ENCODE measurements at places on chromosomes 5 and 9.

GRCh38 chr5:58666598-58667581, 84.0 kb downstream of the RAB3C start:
- no peak for DNase-seq

GRCh38 chr5:82863266-82863665, 213.9 kb downstream of the TMEM167A start:
- no peak for DNase-seq

DNA sequence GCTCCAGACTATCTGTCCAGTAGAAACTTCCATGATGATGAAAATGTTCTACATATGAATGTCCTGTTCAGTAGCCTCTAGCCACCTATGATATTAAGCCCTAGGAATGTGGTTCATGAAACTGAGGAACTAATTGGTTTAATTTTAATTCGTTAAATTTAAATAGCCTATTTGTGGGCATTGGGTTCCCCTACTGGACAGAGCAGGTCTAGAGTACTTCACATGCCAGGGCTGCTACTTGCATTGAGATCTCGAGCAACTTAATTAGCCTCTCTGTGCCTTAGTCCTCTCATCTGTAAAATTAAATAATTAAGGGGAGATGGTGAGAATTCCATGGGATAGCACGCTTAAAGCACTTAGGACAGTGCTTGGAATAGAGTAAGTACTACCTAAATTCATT, 160.0 kb downstream of the PAPPA start:
- no peak for DNase-seq

- DNase-seq = no peak
Observed at GRCh38 chr9:16575142-16575985, 295.1 kb downstream of the BNC2 start.

DNA sequence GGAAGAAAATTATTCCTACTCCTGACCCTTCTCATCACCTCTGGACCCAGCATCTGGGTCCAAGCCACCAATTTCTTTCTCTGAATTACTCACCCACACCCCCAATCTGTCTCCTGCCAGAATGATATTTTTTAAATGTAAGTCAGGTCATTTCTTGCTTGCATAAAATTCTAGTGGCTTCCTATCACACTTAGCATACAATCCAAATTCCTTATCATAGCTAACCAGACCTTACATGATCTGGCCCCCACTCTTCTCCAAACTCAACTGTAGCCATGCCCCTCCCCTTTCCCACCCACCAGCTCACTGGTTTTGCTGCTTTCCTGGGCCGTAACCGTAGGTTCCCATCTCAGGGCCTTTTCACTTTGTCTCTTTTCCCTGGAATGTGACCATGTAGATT, 15.2 kb downstream of the HTR4 start:
- no peak for DNase-seq

DNA sequence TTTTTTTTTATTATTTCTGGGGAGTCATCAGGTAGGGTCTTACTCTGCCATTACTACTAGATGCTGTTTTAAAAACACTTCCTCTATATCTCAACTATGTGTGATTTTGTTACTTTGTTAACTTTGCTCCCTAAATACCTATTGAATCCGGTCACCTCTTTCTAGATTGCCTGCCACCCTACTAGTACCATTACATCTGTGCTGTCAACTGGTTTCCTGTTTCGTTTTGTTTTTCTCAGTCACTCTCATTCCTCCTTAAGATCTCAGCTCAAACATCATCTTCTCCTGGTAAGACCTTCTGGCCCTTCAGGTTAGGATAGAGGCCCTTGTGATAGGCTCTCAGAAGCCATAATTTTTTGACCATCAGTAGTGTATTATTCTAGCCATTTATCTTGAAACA, 324.2 kb upstream of the ATP10B start:
- no peak for DNase-seq

GRCh38 chr9:68914751-68915150, 99.2 kb downstream of the PRKACG start:
- no peak for DNase-seq

GRCh38 chr5:59062986-59063683, 480.3 kb downstream of the RAB3C start:
- no peak for DNase-seq

DNA sequence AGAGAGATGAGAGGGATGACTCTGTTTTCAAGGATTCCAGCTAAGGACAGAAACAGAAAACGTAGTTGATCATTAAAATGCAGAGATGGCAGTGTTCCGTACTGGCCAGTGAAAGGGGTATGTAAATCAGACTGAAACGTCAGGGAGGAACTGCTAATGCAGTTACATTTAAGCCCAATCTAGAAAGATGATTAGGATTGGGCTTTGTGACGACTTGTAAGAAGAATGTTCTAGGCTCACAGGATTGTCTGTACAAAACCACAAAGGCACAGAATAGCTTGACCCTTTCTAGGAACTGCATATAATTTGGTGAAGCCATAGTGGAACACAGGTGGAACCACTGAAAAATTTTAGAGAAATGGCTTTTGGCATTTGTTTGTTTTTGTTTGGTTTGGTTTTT, 55.6 kb upstream of the TESK1 start:
- no peak for DNase-seq

- DNase-seq = no peak
Observed at GRCh38 chr9:3912280-3912679, 386.5 kb upstream of the RFX3 start.

DNA sequence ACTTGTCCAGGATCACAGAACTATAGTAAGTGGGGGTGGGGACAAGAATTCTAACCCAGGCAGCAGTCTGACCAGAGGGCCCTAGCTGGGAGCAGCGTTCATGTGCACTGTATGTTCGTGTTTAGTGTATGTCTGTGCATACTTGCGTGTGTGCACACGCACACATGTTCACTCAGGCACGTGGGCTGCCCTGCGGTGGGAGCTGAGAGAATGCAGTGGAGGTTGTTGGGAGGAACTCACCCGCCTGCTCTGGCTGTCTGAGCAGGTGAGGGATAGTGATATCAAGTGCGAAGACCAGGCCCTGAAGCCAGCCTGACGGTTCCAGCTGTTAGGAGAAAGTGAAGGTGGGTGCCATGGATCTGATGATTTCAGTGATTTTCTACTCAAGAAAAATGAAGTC, 942 bp downstream of the DCANP1 start:
- no peak for DNase-seq

- DNase-seq = no peak
Observed at GRCh38 chr9:7901621-7902020, 102.0 kb upstream of the DMAC1 start.

GRCh38 chr5:14118551-14119320, 24.4 kb upstream of the TRIO start:
- DNase-seq = no peak

GRCh38 chr9:105439428-105439827, 8.4 kb upstream of the FSD1L start:
- no peak for DNase-seq

GRCh38 chr5:138724470-138725146, 28.6 kb upstream of the CTNNA1 start:
- no peak for DNase-seq

DNA sequence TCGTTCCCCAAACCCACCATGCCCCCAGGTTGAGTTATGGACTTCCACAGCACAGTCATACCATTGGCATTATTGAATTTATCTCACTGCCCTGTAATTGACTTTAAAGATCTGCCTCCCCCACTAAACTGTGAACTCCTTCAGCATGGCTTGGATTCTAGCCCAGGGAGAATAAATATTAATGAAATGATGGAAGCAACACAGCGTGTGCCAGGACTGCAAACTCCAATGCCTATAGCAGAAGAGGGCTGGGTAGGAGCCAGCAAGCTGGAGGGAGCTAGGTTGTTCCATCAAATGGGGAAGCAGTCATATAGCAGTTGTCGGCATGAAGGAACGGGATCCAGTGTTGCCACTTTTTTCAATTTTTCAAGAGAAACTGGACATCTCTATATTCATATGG, 69.0 kb upstream of the MSX2 start:
- no peak for DNase-seq

- no peak for DNase-seq
Observed at GRCh38 chr9:115456515-115456914, 338.6 kb upstream of the TNC start.

DNA sequence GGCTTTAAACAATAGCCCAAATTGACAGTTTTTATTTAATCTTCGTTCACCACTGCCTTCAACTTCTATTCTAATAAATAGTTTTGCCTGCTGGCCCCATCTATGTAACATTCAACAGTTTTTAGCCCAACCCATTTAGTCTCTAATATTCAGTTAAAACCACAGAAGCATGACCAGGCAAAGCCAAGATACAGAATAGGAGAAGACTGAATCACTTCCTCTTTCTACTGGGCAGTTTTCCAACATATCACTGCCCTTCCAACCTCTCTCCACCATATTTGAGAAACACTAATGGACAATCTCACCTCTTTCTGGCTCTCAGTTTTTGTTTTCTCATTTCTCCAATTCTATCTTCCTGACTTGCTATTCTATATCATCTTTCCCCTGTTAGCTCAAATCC, 352.9 kb downstream of the DNAH5 start:
- no peak for DNase-seq

DNA sequence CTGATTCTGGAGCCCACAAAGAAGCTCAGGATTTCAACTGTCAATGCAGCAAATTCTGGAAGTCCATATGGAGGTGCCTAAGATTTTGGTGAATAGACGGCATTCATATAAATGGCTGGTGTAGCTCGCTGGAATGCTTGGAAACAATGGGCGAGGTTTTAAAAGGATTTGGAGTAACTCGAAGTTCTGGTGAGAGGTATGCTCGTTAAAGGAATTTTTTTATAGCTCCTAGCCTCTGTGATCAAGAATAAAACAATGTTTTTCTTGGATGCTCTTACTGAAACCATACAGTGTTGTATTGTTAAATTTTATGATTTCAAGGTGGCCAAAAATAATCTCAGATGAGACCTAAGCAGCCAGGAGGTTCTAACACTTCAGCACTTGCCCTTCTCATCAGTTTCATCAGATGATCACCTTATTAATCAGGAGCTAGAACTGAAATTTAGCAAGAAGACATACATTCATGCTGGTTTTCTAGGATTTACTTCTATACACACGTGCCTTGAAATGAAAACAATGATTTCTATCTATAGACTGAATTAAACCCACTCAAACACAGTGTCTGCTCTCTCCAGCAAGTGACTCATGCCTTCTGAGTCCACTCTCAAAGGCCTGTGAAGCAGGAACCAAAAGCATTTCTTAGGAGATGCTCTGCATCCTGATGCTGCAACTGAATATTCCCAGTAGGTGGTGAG, 79.2 kb downstream of the OTULIN start:
- no peak for DNase-seq

- DNase-seq = no peak
Observed at GRCh38 chr5:98016771-98017170, 756.7 kb upstream of the RGMB start.

DNA sequence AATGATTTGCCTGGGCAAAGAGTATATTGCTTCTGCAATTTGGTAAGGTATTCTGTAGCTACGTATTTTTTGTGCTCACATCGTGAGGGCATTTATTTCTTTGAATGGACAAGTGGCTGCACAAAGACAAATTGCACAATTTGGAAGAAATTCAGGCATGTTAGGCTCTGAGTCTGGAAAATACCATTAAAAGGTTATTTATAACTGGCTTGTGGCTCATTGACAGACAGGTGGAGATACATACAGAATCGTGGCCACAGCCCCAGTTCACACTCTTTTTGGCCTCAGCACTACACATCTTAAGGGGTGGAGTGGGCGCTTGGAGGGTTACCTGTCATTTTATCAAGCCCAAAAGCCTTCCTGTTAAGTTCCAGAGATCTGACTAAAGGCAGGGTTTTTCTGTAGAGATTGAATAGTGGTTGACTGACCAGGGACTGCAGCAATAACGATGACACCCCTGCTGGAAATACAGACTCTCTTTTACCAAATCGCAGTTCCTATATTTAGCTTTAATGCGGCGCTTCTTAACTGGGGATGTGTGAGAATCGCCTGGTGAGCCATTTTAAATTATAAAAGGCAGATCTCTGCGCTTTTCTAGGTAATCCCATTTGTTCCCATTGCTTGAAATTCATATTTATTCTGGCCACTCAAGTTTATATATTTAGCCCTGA, 14.7 kb downstream of the MAN2A1 start:
- DNase-seq = no peak

- DNase-seq = no peak
Observed at GRCh38 chr9:125639057-125639456, 68.0 kb downstream of the MAPKAP1 start.

GRCh38 chr5:1536871-1537602, 13.3 kb upstream of the LPCAT1 start:
- no peak for DNase-seq

GRCh38 chr5:9169557-9169902, 376.3 kb downstream of the SEMA5A start:
- DNase-seq = no peak

GRCh38 chr5:122346897-122347581, 35.0 kb downstream of the SNCAIP start:
- no peak for DNase-seq

GRCh38 chr9:121105531-121105930, 30.8 kb downstream of the CNTRL start:
- no peak for DNase-seq

DNA sequence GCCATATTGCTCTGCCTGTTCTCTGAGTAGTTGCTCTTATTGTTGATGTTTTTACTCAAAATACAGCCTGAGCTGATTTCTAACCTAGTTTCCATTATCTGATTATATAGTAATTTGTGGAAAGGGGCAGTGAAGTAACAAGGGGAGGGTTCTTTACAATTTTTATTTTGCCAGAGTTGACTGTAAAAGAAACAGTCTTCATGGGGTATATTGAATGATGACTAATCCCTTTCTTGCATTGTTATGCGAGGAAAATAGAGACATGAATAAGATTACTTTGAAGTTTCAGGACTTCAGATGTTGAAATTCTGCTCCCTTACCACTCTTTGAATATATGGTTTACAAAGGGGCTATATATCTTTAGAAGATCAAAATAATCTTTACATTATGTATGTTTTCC, 9.1 kb upstream of the LRRC70 start:
- no peak for DNase-seq

- no peak for DNase-seq
Observed at GRCh38 chr9:36922548-36922947, 111.5 kb downstream of the PAX5 start.

DNA sequence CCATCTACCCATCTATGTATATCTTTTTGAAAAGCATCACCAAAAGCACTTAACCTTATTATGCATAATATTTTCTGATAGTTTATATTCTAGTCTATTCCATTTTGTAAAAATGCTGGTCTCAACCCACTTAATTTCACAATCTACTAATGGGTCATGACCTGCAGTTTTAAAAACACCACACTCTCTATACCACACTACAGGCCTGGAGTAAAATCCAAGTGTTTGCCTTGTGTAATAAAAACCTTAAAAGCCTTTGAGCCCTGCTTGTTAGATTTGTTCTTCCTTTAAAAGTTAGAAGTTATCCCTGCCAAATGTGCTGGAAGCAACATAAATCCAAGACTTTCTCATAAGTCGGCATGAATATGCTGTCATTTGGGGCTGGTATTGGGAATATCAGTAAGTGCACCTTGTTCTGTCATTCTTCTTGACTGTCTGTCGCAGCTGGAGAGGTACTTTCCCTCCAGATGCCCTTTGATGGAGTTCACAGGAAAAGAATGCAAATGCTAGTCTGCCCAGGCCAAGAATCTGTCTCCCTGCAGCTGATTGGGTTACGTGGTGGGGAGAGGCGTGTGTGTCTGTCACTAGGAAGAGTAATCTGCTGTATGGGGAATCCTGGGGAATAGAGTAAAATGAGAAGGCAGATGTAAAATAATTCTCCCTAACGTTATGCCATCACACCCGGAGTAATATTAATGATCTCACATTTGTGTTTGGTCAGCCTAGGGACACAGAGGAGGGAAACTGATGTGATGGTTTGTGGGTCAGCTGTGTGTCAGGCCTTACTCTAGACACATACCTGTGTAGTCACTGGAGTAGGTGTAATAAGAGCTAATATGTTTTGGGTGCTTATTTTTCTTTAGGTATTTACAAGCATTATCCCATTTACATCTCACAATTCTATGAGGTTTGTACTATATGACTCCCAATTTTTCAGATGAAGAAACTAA, 79.4 kb downstream of the ZNF366 start:
- DNase-seq = no peak

Data from CD8-positive, alpha-beta memory T cell (primary cell).